ENCODE measurements at places on chromosomes 11 and 22.
A peak's percentile ranks its signal among the peaks of the same experiment; 100 is the strongest.

GRCh38 chr11:67289226-67289650 lies at the start of gene ANKRD13D:
Gene ANKRD13D (plus strand): TSS chr11:67289303. CDS start chr11:67289461, 158 bp downstream.
- no peak for DNase-seq

- peak; percentile 87 for DNase-seq
These were observed 59.5 kb downstream of the CDKN1C start for GRCh38 chr11:2825889-2826678.

DNA sequence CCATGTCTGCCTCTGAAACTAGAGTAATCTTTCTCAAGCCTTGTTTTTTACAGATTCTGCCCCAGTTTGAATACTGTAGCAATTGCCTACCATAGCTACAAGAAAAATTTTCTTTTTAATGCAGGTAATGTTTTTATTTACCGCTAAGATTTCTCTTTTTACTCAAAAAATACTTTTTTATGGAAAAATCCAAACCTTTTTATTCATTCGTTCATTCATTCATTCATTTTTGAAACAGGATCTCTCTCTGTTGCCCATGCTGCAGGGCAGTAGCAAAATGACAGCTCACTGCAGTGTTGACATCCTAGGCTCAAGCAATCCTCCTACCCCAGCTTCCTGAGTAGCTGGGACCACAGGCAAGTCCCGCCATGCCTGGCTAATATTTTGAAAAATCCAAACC lies 2.7 kb upstream of the CPT1A start:
- DNase-seq: no peak

DNA sequence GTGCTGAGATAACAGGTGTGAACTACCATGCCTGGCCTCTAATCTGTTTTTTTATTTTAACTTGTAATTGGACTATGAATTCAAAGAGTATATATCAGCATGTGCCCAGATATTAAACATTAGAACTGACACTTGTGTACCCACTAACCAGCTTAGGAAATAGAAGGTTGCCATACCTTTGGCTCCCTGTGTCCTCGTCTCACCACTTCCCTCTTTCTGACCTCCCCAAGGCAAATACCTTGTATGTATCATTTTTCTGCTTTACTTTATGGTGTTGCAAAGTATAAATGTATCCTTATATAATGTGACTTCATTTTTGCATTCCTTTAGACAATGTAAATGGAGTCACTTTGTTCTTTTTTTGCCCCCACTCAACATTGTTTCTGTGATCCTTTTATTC lies 9.1 kb downstream of the PPP6R3 start:
- DNase-seq: no peak
